ENCODE measurements at places on chromosomes 4 and X.

- DNase-seq, result no peak
Measured at GRCh38 chr4:158906073-158906472, 137.2 kb downstream of the FNIP2 start.

GRCh38 chr4:21991050-21991449 lies 42.5 kb upstream of the KCNIP4 start:
- DNase-seq, result no peak

DNA sequence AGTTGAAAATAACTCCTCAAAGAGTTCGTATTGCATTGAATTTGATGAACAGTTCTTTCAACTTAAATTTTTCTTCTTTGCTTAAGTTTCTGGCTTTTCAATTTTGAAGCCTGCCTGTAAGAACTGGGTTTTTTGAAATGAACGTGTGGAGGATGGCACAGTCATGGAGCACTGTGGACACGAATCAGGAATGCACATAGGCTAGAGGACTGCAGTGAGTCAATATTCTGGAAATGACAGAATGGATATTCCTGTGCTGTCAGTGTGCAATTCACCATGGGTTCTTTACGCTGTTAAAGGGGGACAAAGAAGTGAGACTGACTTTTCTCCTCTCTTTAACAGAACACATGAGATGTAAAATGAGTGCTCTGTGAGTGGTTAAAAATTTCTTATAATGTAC lies 368.0 kb upstream of the AGA start:
- no peak for DNase-seq

DNA sequence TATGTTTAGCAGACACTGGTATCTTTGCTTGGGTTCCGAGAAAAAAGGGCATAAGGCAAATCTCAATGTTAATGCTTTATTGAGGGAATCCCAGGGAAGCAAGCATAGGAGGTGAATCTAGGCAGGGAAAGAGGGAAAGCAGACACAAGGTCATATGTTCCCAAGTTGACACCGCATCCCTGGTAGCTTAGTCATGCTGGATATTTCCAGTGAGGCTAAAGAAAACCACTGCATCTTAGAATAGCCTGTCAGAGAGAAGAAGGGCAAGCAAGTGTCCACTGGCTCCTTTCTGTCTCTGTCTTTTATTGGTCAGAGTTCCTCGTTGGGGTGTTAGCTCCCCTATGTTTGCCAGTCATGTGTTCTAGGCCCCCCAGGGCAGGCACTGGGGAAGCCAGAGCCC lies 104.7 kb downstream of the NKX6-1 start:
- DNase-seq, result no peak

- DNase-seq, result no peak
Measured at GRCh38 chr4:25986807-25987206, 72.8 kb downstream of the SMIM20 start.

GRCh38 chrX:13489454-13489853 lies 79.9 kb upstream of the EGFL6 start:
- no peak for DNase-seq

DNA sequence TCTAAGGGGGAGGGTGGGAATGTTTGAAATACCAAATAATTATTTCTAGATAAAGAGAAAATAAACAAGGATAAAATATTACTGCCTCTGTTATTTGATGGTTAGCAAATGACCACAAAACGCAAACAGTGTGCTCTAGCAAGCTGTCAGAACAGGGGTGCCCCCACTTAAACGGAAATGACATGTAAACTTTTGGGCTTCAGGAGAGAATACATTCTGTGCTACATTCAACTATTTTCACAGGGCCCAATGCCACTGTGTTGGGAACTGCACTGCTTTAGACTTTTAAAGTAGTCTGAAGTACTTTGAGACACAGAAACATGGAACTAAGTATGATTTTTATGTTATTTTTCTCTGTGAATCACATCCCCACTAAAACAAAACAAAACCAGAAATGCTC lies 14.1 kb downstream of the CD40LG start:
- DNase-seq, result no peak

DNA sequence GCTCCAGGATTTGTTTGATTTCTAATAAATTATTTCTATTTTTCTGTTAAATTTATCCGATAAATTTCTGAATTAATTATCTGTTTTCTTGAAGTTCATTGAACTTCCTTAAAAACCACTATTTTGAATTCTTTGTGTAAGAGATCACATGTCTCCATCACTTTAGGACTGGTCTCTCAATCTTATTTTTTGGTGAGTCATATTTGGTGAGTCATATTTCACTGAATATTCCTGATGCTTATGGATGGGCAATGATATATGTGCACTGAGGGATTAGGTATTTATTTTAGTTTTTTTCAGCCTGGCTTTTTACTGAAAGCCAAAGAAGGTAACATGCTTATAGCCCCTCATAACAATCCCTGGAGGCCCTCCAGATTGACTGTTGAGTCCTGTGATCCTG lies 48.5 kb upstream of the IL15 start:
- DNase-seq, result no peak

GRCh38 chr4:56654238-56654632 lies 26.9 kb downstream of the HOPX start:
- DNase-seq, result no peak

DNA sequence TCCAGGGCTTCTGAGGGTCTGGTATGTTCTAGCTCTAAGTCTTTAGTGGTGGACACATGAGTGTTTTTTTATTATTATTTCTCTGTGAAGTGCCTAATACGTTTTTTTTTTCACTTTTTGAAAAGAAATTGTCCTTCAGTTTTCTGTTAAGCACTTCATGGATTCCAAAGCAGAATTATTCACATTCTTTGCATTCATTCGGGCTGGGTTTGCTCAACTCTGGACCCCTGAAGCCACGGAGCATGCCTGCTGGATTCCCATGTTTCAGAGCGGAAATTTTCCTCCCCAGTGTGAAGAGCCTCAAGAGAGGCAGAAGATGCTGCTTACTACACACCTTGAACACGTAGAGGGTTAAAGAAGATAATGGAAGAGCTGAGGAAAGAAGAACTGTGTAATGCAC lies 107.5 kb downstream of the EGF start:
- DNase-seq, result no peak

DNA sequence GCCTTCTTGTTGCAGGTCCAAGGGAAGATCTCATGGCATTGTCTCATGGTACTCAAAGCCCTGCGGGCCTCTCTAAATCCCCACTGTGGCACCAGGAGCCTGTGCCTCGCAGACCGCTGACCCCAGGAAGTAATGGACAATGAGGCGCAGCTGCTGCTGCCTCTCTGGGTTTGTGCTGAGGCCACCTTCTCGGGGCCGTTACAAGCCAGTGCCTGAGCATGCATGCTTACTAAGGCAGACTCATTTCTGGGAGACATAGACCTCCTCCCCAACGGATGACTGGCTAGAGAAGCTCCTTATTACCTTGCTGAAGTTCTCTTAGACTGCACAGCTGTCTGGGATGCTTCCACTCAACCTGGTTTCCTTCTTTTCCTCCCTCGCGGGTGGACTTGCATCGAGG lies 1.3 kb downstream of the BDH2 start:
- DNase-seq, result no peak

DNA sequence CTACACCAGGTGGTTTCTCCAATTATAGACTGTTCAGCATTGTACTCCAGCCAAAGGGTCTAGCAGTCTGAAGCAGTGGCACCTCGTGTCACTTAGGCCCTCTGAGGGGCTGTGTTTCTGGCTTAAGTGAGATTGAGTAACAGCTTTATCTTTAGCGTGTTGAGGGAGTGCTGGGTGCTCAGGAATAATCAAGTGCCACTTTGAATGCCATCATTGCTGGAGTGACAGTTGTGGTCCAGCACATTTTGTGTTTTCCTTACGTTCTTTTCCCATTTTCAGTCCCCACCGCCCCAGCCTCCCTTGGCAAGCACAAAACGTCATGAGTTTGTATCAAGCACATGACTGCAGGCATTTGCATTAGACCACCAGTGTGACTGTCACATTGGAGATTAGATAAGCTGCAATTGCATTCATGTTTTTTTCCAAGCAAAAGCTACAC lies 58.7 kb downstream of the FNIP2 start:
- no peak for DNase-seq

DNA sequence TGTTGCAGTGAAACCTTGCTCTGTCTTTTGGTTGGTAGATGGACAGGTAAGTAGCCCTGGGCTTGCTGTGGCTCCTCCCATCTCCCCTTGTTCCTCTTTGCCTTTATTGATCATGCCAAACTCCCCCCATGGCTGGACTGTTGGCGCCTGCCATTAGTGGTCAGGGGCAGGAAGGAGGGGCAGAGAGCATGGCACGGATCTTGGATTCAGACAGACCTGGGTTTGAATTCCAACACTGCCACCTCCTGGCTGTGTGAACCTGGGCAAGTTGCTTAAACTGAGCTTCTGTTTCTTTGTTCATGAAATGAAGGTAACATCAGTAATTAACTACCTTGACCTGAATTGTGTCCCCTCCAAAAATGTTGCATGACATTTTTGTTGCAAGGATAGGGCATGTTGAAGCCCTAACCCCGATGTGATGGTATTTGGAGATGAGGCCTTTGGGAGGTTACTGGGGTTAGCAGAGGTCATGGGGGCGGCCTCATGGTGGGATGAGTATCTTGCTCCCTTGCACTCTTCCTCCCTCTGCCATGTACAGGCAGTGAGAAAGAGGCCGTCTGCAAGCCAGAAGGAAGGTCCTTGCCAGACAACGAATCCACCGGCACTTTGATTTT lies 6.0 kb downstream of the SLC2A9 start:
- DNase-seq, result peak; percentile 33

DNA sequence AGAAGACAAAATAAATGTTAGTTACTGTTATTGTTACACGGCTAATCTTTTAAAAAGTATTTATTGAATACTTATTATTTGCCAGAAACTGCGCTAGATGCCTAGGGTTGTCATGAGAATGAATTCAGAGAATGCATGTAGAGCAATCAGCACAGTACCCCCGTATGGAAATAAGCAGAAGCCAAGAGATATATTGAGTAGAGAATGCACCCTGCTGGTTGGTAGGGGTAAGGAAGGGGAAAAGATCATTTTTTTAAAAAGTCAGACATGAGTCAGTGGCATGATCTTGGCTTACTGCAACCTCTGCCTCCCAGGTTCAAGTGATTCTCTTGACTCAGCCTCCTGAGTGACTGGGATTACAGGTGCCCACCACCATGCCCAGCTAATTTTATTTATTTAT lies 13.1 kb upstream of the DRP2 start:
- peak; percentile 50 for DNase-seq

DNA sequence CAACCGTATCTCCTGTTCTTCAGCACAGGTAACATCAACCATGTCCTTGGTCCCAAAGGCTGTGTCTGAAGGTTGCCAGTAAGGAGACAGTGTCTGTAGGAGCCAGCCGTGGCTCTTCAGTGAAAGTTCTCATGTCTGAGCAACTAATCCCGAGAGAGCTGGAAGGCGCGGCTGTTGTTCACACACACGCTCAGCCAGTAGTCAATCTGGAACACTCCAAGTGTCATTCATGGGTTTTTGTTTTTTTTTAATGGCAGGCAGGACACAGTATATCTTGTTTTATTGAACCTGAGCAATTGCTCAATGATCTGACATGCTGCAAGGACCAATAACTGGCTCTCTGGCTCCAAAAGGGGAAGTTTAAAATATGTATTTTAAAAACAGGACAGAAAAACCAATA lies 48.4 kb upstream of the MAP3K15 start:
- DNase-seq, result no peak

Data from SW480 (cell line).